ENCODE measurements at places on chromosomes 11 and 22.

- DNase-seq: no peak
Measured at GRCh38 chr11:128701086-128701485, 7.2 kb downstream of the FLI1 start.

DNA sequence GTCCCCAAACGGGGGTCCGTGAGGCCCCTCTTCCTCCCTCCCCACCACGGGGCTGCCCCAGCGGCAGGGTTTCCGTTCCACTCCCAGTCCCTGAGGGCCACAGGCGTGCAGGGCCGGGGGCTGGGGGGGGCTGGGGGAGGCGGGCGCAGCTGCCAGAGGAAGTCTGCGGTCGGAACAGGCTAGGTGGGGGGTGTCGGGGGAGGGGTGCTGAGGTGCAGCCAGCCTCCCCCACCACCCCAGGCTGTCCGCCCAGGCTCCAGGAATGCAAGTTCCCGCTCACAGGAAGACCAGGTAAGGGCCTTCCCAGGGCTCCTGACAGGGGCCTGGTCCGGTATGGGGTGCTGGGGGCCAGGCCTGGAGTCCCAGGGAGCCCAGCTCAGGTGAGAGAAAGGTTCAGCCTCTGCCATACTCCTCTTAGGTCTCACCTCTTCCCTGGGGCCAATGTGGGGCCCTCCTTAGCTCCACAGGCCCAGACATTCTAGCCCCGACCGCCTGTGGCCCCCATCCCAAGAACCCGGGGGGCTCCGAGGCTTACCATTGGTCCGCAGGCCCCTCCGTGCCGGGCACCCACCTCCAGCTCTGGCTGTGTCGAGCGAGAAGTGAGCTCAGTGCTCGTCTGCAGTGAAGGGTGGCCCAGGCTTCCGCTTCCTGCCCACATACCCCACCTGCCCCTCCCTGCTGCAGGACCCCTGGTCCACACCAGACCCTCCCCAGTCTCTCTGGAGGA, at the start of gene PTPRCAP:
Gene PTPRCAP (minus strand): TSS at position 601 of the 727 bp plus-strand sequence. CDS start 63 bp downstream, at position 538.
- DNase-seq: peak; percentile 57

DNA sequence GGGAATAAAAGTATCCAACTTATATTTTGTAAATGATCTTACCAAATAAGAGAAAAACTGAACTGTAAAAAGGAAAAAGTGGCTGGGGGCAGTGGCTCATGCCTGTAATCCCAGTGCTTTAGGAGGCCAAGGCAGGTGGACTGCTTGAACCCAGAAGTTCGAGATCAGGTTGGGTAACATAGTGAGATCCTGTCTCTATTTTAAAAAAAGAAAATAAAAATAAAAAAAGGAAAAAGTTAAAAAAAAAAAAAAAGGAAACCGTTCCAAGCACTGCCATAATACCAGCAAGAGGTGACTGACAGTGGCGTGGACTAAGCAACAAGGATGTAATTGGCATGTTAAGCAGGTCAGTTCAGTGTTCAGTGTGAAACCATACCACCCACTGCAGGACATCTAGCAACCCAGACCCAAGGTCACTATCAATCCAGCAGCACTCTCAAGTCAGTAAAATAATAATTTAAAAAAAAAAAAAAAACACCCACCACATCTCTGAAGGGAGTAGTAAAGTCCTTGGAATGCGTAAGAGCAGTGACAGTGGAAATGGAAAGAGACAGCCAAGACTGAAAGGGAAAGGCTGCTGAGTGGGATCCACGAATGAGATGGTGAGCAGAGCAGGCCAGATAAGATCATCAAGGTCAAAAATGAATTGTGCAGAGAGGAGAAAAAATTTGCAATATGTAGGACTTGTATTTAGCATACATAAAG, 43.6 kb downstream of the MAPK1 start:
- no peak for DNase-seq

DNA sequence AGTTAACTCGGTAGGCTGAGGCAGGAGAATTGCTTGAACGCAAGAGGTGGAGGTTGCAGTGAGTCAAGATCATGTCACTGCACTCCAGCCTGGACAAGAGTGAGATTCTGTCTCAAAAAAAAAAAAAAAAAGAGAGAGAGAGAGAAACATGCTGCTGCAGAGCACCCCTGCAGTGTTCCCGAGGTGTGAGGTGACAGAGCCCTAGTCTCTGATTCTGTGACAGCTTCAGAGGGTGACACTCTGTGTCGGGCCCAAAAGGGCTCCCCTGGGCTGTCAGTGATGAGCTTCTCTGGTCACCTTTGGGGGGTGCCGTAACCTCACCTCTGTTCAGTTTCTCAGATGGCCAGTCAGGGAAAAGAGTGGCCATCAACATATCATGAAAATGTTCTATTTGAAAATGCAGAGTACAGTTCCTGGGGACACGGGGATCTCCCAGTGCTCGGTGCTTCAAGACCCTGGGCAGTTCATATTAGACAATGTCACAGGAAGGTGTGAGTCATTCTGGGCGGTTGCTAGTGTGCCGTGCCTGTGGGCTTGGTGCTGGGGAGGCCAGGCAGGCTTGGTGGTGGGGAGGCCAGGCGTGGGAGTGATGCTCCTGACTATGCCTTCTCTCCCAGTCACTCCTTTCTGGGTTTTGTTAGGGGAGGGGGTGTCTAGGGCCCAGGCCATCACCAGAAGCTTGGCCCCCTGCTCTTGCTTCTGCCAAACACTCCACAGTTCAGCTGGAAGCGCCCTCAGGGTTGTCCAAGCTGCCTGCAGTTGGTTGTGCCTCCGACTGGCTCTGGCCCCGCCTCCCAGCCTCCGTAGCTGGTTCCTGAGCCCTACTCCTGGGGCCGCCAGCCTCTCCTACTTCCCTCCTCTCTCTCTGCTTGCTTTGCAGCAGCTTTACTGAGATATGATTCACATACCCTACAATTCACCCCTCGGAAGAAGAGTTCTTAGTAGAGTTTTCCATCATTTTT, 52.5 kb upstream of the CLDN5 start:
- DNase-seq: no peak

DNA sequence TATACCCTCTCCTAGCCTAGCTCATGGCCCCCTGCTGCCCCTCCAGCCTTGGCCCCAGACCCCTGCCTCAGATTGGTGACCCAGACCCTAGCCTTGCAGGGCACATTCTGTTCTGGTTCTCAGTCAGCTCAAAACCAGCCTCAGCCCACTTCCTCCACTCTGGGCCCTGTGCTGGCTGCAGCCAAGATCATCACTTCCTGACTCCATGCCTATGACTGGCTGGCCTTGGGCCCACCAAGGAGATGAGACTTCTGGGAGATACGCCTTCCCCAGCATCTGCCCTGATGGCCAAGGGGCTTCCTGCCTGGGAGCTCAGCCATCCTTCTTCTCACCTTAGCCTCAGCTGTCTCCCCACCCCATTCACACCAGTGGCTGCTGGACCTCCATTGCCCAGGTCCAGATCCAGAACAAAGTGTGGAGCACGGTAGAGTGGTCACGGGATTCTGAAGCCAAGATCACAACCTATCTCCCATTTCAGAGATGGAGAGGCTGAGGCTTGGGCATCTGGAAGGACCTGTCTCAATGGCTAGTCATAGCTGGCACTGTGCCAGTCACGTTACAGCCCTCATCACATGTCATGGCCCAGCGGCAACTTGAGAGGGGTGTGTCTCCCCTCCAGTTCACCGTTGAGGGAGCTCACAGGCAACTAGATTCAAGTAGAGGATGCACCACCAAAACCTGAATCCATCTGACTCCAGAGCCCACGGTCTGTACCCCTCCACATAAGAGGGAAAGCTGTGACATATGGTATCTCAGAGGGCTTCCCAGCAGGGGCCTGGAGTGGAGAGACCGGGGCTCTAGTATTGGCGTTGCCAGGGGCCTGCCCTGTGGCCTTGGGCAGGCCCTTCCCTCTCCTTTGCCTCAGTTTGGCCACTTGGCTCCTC, 43.0 kb upstream of the KLHL35 start:
- DNase-seq: no peak

DNA sequence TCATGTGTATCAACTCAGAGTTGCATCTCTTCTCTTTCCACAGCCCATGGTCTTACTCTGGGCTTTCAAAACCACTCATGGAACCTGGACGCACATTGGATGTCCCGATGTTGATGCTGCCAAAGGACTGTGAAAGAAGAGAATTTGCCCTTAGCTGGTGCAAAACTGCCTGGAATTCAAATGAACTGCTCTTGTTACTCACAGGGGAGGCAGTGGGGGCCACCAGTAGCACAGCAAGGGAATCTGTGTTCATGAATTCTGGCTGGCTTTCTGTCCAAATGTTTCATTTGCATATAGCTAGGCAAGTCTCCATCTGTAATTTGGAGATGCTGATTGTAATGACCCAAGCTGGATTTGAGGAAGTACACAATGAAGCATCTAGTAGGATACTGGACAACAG, 24.9 kb downstream of the LMO2 start:
- no peak for DNase-seq

GRCh38 chr11:34859496-34859895, 56.7 kb downstream of the APIP start:
- no peak for DNase-seq

- DNase-seq: no peak
Measured at GRCh38 chr11:26761361-26761809, 39.5 kb upstream of the SLC5A12 start.

- DNase-seq: no peak
Measured at GRCh38 chr11:19642185-19643158, 70.2 kb upstream of the NAV2 start.

- no peak for DNase-seq
Measured at GRCh38 chr11:128463371-128463829, 124.0 kb downstream of the ETS1 start.

DNA sequence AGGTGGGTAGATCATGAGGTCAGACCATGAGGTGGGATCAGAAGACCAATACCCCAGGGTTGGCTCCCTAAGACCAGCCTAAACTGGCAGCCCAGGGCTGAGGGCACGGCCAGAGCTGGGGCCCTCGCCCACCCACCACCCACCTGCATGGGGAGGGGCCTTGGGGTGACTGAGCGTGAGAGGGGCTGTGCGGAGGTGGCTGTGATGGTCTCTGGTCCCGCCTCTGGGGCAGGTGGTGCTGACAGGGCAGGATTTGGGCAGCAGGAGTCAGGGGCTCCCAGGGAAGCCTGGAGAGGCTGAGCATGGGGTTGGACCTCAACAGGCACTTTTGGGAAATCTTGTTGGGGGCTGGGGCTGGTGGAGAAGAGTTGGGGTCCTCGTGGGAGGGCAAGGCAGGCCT, 39.8 kb upstream of the MUC5AC start:
- DNase-seq: no peak

- no peak for DNase-seq
Measured at GRCh38 chr11:64930340-64930739, 5.4 kb downstream of the GPHA2 start.

DNA sequence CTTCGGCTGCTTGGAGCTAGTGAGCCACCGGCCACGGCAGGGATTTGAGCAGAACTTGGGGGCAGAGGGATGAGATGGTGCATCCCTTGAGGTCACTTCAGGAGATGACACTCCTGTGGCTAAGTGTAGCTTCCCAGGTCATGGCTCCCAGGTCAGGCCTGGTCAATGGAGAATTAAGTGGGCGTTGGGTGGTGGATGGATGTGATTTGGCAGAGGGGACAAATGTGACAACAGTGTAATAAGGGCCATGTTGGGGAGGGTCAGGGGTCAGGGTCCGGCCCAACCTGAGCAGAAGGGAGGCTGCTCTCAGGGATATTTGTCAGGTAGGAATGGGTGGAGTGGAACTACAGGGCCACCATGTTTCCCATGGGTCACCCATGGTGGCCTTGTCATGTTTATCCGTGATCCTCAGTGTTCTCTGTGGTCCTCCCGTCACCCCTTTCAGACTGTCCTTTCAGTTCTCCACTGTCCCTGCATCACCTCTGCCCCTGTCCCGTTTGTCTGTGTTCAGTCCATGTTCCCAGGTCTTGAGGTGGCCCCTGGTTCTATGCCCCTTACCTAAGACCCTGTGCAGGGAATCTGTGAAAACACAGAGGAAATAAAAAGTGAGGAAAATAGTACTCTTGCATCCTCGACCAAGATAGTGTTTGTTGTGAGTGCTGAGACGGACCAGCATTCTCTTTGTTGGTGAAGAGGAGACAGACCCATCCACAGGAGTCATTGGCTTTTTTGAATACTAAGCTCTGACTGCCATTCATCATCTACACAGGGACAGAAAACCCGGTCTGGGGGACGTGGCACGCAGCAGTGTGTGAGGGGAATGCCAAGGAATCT, 6.1 kb downstream of the SLC25A1 start:
- no peak for DNase-seq

DNA sequence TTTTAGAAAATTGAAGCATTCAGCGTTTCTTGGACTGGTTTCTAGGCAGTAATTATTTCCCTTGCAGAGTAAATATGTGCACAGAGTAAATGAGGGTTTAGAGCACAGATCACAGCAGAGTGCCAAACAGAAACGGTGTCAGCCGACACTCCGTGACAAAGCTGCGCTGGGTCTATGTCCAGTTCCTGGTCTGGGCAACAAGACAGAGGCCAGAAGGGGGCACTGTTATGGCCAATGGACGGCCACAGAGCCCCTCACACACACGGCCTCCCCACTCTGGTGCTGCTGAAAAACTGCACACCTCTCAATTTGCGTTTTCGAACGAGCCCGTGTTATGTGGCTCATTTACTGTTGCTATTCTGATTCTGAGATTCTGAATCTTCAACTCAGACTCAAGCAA, 180.7 kb downstream of the MPPED1 start:
- DNase-seq: no peak

- DNase-seq: peak; percentile 30
Measured at GRCh38 chr22:38504731-38505540, 1.2 kb downstream of the DDX17 start.

GRCh38 chr11:119320776-119321524, 4.0 kb upstream of the MCAM start:
- peak; percentile 47 for DNase-seq

DNA sequence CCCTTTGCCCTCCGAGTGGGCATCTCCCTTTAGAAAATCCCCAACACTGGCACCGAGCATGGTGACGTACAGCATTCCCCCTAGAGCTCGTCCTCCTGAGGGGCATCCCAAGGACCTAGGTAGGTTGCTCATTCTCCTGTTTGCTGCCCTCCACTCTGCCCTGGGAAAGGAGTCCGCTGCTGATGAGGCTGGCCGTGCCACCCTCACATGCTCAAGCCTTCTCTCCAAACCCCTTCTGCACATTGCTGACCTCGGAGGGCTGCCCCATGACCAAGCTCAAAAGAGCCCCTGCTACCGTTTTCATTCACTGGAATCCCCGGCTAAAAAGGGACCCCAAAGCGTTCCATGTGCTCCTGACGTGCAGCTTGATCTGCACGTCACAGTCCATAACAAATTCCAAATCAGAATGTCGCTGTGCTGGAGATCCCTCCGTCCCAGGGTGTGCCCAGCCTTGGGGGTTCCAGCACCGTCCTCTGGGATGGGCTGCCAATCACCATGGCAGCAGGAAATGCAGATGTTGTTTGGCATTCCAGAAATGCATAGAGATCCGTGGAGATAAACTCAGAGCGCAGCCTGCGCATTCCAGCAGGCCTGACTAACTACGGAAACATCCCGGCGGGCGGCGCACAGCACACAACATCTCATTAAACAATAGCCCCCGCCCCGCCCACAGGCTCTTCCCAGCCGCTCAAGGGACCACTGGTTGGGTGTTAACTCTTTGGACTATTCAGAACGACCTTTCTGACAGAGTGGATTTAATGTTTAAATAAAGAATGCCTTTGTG, 26.3 kb upstream of the GNB1L start:
- DNase-seq: no peak

DNA sequence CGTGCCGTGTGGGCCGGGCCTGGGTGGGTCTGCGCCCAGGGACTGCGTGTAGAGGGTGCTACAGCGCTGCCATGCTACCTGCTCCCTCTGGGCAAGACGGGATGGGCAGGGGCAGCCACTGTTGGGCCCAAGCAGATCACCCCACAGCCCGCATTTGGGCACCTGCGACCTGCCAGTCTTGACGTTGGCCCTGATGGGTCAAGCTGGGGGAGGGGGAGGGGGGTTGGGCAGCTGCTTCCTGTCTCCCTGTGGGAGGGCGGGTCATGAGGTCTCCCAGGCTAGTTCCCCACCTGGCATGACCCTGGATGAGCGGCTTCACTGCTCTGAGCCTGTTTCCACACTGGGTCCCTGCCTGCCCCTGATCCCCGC, 2.8 kb upstream of the RPS19BP1 start:
- no peak for DNase-seq

All from T-helper 17 cell (primary cell).